ENCODE measurements at places on chromosomes 1 and 21.

DNA sequence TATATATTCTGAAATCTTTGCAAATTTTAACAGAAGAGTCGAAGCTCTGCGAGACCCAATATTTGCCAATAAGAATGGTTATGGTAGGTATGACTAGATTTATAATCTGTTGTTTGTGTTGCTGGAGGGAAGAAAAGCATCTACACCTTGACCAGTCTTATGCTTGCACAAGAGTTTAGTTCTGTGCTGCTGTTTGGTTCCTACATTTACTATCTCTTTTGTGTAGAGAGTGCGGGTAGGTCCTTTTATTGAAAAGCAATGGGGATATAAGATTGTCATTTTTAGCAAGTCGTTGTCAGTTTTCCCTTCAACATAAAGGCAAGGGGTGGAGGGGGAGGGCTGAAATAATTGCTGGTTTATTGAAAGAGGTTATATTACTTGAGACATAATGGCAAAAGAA is 396 bp downstream of the ELAVL4 start:
- DNase-seq = no peak

- DNase-seq = no peak
Observed at GRCh38 chr1:34858901-34859445, 576 bp downstream of the SMIM12 start.

DNA sequence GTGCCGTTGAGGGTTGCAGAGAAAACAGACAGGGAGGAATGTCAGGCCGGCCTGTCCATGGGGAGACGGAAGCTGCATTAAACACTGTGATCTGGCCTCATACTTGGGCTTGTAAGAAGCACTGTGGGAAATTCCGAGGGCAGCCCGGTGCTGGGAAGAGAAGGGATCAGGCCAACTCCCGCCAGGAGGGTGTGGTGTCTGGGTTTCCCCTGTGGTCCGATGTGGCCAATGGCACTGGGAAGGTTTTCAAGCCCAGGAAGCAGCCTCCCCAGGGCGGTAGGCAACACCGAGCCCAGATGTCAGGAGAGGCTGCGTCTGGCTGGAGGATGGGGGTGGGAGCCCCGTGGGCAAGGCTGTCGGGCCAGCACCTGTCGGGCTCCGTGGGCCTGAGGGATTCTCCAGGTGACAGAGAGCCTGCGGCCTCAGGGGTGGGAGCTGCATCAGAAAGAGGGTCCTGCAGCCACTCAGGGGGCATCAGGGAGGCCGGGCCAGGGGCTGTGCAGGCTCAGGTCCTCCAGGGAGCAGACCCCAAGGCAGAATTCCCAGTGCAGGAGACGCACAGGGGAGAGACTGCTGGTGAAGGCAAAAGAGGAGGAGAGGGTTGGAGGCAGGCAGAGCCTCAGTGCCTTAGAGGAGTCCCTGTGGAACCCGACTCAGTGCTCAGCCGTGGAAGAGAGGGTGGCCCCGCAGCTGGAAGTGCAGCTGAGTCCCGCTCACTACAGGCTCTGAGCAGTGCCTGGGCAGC is 8.4 kb downstream of the UBASH3A start:
- DNase-seq = no peak

DNA sequence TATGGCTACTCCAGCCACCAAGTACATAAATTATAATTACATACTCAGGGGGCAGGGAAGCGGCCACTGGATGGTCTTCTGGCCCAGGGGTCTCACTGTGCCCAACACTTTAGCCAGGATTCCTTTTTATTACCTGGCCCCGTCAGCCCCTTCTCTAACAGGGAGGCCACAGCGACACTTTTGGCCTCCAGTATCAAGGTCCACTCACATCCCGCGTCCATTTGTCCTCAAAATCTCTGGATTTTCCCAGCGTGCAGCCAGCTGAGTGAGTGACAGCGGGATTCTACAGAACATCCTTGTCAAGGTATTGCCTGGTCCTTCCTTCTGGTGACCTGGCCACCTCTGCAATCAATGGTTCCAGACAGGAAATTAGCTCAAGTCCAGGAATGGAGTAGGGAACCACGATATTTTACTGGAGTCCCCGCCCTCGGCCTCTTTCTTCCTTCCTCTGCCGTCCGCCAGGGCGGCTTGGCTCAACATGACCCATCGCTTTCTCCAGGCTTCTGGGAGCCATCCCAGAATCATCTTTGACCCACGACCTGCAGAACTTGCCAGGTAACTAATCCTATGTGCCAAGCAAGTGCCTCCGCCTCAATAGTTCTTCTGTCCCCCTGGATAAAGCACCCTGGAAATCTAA is 2.7 kb upstream of the COL6A2 start:
- DNase-seq = no peak

DNA sequence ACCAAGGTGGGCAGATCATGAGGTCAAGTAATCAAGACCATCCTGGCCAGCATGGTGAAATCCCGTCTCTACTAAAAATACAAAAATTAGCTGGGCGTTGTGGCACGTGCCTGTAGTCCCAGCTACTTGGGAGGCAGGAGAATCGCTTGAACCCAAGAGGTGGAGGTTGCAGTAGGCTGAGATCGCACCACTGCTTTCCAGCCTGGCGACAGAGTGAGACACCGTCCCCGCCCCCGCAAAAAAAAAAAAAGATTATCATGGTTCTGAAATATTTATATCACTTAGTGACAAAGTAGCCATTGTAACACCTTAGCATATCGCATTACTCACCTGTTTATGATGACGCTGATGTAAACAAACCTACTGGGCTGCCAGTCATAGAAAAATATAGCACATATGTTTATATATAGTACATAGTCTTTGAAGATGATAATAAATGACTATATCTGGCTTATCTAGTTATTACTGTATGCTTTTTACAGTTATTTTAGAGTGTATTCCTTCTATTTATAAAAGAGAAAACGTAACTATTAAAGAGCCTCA is 160.2 kb downstream of the NCAM2 start:
- no peak for DNase-seq

DNA sequence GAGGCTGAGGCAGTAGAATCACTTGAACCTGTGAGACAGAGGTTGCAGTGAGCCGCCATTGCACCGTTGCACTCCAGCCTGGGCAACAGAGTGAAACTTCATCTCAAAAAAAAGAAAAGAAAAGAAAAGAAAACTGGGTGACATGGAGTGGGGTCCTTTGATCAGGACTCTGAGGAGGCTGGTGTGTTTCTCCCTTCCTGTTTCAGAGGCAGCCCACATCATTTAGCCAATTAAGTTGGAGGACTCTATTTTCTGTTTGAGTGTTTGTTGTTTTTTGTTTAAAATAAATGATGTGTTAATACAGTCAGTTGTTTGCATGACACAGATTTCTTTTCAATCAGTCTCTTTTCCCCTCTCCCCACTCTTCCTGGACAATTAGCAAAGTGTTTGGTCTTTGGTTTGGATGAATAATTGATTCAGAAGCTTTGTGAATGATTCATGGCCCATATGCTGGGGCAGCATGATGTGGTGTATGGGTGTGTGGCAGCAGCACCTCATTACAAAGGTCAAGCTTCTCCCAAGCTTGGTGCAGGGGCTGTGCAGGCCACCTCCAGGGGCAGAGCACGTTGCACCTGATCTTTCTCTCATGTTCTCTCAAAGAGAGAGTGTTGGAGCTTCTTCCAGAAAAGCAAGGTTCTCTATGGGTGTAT is 48.8 kb downstream of the CACNA1E start:
- DNase-seq = no peak

DNA sequence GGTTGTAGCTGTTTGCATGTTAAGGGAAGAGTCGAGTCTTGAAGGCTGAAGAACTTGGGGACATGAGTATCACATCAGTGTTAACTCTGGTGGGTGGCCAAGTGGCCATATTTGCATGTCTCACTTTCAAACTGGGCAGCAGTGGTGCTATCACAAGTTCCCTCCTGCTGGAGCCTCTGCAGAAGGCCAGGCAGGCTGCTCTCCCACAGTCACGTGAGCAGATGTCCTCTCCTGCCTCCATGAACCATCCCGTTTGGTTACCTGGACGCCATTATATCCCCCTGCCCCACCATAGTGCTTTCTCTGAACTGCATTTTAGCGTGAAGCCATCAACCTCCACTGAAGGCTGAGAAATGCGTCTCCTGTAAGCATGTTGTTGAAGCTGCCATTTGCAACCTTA is 205.1 kb upstream of the LMO4 start:
- no peak for DNase-seq

DNA sequence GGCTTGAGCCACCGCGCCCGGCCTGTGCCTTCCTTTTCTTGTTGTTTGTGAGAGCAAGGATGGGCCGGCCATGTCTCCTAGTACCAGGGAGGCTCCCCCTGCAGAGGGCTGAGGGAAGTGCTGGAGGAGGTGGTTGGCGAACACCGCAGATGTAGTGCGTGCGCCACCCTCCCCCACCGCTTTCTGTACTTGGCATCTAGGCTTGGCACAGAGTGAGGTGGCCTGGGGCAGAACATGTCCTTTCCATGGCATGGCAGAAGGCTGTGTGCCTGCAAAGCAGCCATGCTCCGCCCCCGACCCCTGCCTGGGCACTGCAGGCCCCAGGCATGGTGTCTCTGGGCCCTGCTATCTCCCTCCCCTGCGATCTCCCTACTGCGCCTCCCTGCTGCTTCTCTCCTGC is 30.7 kb downstream of the ALPL start:
- DNase-seq = no peak
